Activated gamma-delta T cell treated with anti-CD3 and anti-CD28 coated beads, Interleukin-2, amount 50 U/mL, for 16 hours (primary cell): ENCODE measurements at places on chromosomes 16 and 17.

GRCh38 chr17:65055708-65056638, 567 bp downstream of the GNA13 start:
- peak; percentile 34 for DNase-seq

GRCh38 chr17:30237296-30238002, 2.0 kb upstream of the SLC6A4 start:
- DNase-seq: no peak

GRCh38 chr16:81204798-81205680, 33.5 kb upstream of the BCO1 start:
- peak; percentile 12 for DNase-seq

GRCh38 chr16:17303101-17303500, 167.7 kb downstream of the XYLT1 start:
- DNase-seq: no peak

DNA sequence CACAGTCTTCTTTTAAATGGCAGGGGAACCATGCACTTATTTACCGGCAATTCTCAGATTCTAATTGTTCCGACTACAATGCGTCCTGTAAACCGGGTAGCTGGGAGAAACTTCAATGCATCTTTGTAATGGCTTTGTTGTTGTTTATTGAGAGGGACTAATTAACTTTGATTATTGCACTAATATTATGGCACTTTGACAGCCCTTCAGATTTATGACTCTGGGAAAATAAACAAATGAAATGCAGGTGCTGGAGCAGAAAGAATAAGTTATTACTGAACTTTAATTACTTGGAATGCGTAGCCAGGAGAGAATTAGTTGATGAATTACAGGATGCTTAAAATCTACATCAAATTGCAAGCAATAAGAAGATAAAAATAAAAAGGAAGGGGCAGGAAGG, 77.0 kb downstream of the WWOX start:
- DNase-seq: no peak

DNA sequence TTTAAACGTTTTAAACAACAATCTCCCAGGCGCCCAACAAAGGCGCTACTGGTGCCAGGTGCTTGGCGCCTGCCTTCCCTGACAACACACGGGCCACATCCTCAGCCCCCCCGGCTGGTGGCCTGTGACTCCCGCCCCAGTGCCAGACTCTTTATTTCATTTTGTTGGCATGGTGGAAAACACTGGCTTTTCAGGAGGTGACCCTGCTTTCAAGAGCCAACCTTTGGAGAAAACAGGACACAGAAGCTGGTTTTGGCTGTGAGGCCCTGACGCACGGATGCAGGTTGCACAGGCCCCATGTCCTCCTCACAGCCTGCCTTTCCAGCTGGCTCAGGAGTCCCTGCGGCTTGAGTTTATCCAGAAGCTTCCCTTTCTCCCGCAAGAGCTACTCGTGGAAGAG, 100.0 kb downstream of the METRNL start:
- no peak for DNase-seq

GRCh38 chr17:16040710-16041251, 41.2 kb downstream of the TTC19 start:
- DNase-seq: no peak

- no peak for DNase-seq
Measured at GRCh38 chr17:82241926-82242697, 13.3 kb downstream of the SLC16A3 start.
